ENCODE measurements at places on chromosomes 5 and 9. TPM values are rescaled to one million over a fixed set of nuclear protein-coding genes. Genes with fewer than 3 reads are reported as not detected.

The CDC20B gene
- total RNA-seq, result not detected

The CDKN2A gene
- total RNA-seq, result 19.0 TPM

The PCDHA1 gene
- total RNA-seq, result not detected

The SLC4A9 gene
- total RNA-seq, result not detected

The WNT8A gene
- not detected for total RNA-seq

The PCDHGA4 gene
- 3.2 TPM for total RNA-seq

The C9orf50 gene
- not detected for total RNA-seq

Measured in smooth muscle cell of the coronary artery (primary cell).